ENCODE measurements at places on chromosomes 11 and 22. TPM values are rescaled to one million over a fixed set of nuclear protein-coding genes. Genes with fewer than 3 reads are reported as not detected.

Gene SYT12
- 7.2 TPM for total RNA-seq

GRCh38 chr11:75242722-75243600, 2.4 kb downstream of the TPBGL start:
- DNase-seq: peak; percentile 64

GRCh38 chr22:48883211-48883960, 944.3 kb downstream of the BRD1 start:
- peak; percentile 77 for DNase-seq

DNA sequence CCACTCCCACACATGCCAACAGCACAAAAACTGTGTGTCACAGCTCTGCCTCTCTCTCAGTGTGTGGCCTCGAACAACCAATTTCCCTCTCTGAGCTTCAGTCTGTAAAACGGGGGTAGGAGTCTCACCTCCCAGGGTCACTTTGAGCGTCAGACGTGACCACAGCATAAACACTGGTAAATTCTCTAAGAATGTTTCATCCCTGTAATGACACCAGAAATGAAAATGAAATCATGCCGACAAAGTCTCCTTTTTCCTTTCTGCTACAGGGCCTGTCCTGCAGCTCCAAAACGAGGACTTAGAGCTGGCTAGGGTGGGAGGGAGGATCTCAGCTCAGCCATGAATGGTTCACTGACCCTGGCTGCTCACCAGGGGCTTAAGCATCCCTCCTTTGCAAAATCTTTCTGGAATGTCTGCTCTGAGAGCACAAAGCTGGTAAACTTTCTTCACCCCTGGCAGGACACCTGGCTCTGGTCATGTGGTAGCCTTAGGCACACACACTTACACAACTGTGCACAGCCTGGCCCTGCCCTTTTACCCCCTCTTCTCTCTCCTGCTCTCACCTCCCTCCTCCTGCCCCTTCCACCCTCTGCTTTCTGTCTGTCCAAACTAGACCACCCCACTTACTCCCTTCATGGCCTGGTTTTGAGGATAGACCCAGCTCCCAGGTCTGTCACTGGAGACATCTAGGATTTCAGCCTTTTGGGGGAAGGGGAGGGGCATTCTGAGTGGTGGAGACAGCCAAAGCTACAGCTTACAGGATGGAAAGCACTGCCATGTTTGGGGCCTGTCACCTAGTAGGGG, 12.3 kb upstream of the TSKU start:
- DNase-seq: no peak

DNA sequence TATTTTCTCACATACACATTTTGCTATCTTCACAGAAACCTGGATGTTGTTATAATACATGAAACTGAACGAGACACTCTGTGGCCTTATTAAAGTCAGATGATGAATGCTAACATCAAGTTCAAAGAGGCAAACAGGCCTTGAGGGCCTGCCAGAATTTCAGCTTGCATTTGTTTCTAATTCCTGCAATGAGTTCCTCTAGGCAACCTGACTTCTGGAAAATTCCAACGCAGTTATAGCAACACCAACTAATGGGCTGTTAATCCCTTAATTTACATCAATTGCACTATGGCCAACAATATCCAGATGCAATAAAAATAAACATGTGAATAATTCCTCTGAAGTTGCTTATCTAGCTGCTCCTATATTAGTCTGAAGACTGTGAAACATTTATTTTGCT, 19.1 kb downstream of the PAX6 start:
- DNase-seq: no peak

- DNase-seq: no peak
Observed at GRCh38 chr11:111465400-111465799, 46.8 kb downstream of the BTG4 start.

DNA sequence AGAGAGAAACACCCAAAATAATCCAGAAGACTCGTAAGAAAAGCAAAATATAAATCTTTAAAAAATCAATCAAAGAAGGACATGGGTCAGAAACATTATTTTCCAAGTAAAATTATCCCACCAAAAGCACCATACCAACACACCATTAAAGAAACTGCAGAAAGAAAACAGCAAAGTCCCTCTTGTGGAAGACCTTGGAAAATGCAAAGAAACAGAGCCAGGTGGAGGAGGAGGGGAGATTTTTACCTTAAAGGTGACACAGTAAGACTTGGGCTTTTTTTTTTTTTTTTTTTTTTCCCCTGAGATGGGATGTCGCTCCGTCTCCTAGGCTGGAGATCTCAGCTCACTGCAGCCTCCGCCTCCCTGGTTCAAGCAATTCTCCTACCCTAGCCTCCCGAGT, 123.8 kb downstream of the LARGE1 start:
- DNase-seq: no peak
